Right lung (tissue), 10 donors: ENCODE measurements at places on chromosomes 16 and 17.
A peak's percentile ranks its signal among the peaks of the same experiment; 100 is the strongest.

- peak; percentile 44 for DNase-seq
Measured at GRCh38 chr17:42531455-42532354, 4.3 kb upstream of the NAGLU start.

- DNase-seq, result no peak
Measured at GRCh38 chr17:77400445-77400870, 259.7 kb downstream of the SEC14L1 start.

GRCh38 chr16:10497132-10498101, 83.0 kb downstream of the EMP2 start:
- DNase-seq, result no peak

- peak; percentile 74 for DNase-seq
Measured at GRCh38 chr16:56988948-56989945, at the start of gene NLRC5. TSS of gene NLRC5 (plus strand) at chr16:56989557. CDS start at chr16:57020713, 31,156 bp downstream.

GRCh38 chr16:21172650-21173049, 14.2 kb downstream of the LDAF1 start:
- DNase-seq, result no peak

GRCh38 chr17:73985466-73986015, 217.9 kb upstream of the RPL38 start:
- no peak for DNase-seq

GRCh38 chr17:31792007-31792585, 66.9 kb downstream of the COPRS start:
- no peak for DNase-seq

DNA sequence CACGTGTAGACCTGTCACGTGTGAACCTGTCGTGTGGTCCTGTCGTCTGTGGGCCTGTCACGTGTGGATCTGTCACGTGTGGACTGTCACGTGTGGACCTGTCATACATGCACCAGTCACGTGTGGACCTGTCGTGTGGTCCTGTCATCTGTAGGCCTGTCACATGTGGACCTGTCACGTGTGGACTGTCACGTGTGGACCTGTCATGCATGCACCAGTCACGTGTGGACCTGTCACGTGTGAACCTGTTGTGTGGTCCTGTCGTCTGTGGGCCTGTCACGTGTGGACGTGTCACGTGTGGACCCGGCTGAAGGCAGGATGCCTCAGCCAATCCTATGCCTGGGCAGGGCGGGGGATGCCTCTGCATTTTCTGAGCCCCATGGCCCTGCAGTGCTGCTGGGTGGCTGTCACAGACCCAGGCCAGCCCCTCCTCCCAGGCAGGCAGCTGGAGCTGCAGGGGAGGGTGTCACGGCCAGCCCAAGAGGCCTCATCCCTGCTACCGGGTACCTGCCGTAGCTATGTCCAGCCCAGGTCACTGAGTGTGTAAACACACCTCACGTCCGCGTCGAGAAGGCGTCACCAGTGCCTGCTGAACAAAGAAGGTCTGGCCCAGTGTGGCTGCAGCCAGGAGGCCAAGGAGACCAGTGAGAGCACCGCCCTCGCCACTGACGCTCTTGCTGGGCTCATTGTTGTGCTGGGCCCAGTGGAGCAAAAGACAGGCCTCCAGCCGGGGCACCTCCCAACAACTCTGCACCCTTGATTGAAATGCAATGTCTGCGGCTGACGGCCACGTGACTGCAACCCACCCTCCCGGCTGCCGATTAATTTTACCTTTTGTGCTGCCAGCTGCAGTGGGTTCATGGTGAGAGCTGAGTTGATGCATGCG, 18.6 kb upstream of the ACSF3 start:
- no peak for DNase-seq

DNA sequence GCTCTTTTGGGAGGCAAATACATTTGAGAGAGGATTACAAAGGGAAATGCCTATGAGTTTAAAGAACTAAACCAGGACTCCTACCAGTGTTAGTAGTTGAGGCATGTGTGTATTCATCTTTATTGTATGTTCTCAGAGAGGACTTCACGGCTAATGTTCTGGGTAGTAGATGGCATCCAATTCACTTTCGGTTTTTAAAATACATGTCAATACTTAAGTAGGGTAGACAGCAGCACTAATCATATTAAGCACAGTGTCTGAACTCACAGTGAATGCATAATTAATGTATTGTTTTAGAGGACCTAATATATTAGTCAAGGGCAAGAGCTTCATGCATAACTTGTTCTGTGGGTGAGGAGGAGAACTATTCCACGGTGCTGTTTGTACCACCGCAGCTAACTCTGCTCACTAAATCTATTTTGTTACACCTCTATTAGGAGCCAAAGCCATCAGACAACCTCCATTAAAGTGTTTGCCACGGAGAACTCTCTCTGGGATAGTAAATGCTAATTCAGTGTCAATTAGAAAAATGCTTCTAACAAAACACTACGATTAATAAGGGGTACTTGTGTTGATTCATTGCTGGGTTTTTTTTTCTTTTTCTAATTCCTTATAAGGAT, 56.3 kb downstream of the COX10 start:
- no peak for DNase-seq

DNA sequence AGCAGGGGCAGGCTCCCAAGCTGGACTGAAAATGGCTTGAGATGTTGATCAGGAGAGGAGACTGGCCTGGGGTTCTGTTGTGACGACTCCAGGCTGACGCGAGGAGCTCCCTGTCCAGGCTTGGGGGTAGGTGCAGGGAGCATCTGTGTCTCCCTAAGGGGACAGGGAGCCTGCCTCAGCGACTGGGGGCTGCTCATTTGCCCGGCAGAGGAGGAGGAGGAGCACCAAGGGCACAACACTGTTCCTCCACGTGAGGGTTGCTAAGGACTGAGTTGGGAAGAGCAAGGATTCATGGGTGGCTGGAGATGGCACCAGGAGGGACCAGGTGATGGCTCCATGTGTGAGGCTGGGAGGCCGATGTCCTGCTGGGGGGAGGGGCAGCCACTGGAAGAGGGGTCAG, 53.3 kb downstream of the USP22 start:
- DNase-seq, result no peak

- peak; percentile 83 for DNase-seq
Measured at GRCh38 chr17:80673152-80673920, 128.7 kb downstream of the RPTOR start.

GRCh38 chr17:80794281-80795089, 197.2 kb upstream of the CHMP6 start:
- DNase-seq, result no peak

GRCh38 chr16:72961115-72961832, 86.7 kb downstream of the ZFHX3 start:
- no peak for DNase-seq

DNA sequence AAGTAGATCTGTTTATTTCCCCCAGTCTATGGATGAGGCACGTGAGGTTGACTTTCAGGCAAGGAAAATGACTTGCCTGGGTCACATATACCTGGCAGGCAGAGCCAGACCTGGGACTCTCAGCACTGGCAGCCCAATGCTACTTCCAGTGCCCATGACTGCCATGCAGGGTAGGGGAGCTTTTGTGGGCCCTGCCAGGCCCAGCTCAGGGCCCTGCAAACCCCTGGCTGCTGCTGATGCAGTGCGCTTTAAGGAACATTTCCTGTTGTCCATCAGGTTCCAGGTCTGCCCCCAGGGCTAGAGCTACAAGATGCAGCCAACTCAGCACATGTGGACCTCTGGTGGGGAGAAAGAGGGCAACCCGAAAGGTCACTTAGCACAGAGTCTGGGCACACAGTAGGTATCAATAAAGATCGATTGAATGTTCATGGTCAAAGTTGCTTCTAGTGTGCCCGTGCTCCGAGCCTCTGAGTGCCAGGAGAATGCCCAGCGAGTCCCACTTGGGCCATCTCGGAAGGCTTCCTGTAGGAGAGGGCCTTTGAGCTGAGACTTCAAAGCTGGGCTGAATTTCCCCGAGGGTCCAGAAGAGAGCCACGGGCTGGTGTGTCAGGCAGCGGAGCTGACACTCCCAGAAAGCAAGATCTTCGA, 513 bp upstream of the TBX21 start:
- no peak for DNase-seq

DNA sequence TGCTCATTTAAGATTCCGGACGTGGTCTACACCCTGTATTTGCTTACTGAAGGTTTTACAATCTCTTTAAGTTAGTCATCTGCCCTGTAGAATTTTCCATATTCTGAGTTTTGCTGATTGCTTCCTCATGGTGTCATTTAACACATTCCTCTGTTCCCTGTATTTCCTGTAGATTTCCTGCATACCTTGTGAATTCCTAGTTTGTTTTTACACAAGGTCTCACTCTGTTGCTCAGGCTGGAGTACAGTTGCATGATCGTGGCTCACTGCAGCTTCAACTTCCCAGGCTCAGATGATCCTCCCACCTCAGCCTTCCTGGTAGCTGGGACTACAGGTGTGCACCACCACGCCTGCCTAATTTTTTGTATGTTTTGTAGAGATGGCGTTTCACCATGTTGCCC, 66.8 kb downstream of the CMIP start:
- DNase-seq, result no peak

DNA sequence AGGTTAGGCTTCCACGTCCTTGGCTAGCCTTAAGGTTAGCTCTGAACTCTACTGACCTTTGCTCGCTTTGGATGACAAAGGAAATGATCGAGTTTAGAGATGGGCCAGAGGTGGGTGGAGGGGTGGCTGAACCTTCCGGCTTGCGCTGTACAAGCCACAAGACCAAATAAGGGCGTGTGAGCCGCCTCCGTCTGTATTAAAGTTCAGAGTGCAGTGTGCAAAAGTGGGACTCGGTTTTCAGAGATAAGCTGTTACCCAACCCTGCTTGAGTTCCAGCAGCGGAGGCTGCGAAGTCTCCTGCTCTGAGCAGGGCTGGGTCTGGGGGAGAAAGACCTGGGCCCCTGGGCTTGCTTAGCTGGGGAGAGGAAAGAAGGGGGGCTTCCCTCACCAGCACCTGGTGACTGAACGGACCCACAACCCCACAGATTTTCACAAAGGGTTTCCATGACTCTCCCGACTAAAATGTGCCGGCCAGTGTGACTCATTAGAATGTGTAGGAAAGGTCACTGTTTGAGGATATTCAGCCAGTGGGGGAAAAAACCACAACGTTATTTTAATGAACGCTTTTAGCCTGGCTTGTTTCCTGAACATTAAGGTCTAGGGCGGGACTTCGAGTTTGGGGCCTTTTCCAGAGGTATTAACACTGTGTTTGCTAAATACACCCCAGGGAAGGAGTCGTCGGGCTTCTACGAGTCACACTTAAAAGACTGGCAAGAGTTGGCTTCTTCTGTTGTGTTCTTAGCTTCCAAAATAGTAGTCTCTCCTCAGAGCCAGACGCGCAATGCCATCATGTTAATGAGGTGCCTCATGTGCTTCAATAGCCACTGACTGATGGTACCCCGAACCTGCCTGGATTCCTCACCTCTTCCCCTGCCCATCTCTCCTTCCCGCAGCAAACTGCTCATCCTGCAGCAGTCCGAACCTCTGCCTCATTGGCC, 67.0 kb downstream of the CENPV start:
- peak; percentile 83 for DNase-seq

- DNase-seq, result no peak
Measured at GRCh38 chr17:10172241-10172741, 26.1 kb downstream of the GAS7 start.

GRCh38 chr17:9991796-9992195, 86.7 kb upstream of the RCVRN start:
- DNase-seq, result no peak
